ENCODE measurements at places on chromosomes 7 and 10.

DNA sequence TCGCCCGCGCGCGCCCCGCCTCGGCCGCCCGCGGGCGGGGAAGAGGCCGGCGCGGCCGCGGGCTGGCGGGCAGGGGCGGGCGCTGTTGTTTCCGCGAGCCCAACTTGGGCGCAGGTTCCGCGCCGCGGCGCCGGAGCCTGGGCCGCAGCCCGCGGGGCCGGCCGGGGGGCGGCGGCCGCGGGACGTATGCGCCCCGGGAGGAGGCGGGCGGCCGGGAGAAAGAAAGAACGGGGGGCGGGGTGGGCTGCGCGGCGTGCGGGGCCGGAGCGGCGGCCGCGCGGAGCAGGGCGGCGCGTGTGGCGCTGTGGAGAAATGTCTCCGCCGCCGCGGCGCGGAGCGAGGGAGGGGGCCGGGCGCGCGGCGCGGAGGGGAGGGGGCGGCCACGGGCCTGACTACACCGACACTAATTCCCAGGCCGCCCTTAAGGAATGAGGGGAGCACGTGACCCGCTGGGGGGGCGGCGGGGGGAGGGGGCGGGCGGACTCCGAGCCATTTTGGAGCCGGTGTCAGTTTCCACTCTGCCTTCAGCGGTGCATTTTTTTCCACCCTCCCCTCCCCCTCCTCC lies at the start of gene BMI1:
BMI1 (plus strand) TSS at position 509 of the 565 bp plus-strand sequence. CDS start 5,351 bp downstream, outside the sequence.
- H3K4me3 ChIP-seq, result peak within 1 kb of the TSS; percentile 83
- H3K4me1 ChIP-seq, result peaks cover 25% of the 10 kb centered on the region
- peak within 1 kb of the TSS; percentile 33 for H3K27ac ChIP-seq
- no peaks in the 10 kb centered on the region for H3K36me3 ChIP-seq
- no peak for DNase-seq
- peaks cover 14% of the 10 kb centered on the region for H3K27me3 ChIP-seq

- no peak overlapping the region for H3K4me3 ChIP-seq
- H3K4me1 ChIP-seq, result no peaks in the 10 kb centered on the region
- no peaks in the 10 kb centered on the region for H3K27me3 ChIP-seq
- no peak for DNase-seq
- no peak overlapping the region for H3K27ac ChIP-seq
- no peaks in the 10 kb centered on the region for H3K36me3 ChIP-seq
Measured at GRCh38 chr10:127887541-127888415, 5.0 kb downstream of the CLRN3 start.

DNA sequence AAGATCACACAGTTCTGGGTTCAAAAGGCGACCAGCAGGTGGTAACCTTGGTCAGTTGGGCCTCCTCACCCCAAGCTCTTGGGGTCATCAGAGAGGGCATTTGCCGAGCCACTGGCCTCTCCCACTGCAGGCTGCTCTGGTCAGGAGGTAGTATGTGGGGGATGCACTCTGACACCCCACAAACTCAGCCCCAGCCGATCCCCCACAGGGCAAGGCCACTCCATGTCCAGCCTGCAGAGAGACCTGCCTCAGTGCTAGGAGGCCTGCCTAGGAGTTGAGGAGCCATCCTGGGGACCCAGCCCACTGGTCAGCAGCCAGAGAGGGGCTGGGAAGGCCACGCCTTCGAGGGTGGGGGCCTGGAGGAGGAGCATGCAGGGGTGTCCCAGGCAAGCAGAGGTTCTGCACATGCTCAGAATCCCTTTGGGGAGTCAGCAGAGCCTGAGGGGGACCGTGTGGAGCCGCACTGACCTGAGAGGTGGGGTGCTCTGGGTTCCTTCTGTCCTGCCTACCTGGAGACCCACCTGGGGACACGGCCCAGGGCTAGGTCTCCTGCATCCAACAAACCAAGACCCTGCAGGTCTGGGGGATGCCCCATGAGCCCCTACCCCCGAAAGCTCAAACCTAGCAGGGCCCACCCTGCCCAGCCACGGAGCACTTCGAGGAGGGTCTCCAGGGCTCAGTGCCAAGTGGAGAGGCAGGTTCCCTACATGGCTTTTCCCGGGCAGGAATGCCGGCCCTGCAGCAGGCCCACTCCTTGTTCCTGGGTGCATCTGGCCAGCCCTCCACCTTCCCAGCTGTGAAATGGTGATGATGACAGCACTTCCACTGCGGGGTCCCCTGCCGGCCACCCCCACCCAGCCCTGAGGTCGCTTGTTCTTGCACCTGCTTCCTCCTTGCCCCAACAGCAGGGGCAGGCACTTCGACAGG lies 58.5 kb downstream of the RASGEF1A start:
- H3K4me1 ChIP-seq, result no peaks in the 10 kb centered on the region
- H3K27me3 ChIP-seq, result no peaks in the 10 kb centered on the region
- no peaks in the 10 kb centered on the region for H3K36me3 ChIP-seq

GRCh38 chr7:69173341-69173740 lies 424.9 kb upstream of the AUTS2 start:
- H3K27me3 ChIP-seq, result no peaks in the 10 kb centered on the region
- H3K4me1 ChIP-seq, result no peaks in the 10 kb centered on the region
- H3K27ac ChIP-seq, result no peak overlapping the region
- no peaks in the 10 kb centered on the region for H3K36me3 ChIP-seq

DNA sequence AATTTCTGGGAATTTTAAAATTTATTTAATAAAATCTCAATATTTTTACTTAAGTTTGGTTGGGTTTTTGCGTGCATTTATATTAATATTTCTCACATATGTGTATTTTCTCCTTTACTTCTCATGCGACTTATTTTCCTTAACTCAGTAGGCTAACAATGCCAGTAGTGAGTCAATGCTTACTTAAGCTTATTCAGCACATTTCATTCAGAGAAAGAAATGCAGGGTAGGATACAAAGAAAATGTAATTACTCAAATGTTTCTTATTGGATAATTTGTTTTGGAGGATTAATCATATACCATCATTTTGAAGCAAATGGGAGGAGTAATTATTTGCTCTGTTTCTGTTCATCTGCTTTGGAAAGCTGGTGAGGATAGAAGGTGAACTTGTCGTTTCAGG lies 623.5 kb downstream of the POM121L12 start:
- no peaks in the 10 kb centered on the region for H3K27me3 ChIP-seq
- H3K36me3 ChIP-seq, result no peaks in the 10 kb centered on the region
- no peaks in the 10 kb centered on the region for H3K4me1 ChIP-seq
- DNase-seq, result no peak
- H3K27ac ChIP-seq, result no peak overlapping the region

DNA sequence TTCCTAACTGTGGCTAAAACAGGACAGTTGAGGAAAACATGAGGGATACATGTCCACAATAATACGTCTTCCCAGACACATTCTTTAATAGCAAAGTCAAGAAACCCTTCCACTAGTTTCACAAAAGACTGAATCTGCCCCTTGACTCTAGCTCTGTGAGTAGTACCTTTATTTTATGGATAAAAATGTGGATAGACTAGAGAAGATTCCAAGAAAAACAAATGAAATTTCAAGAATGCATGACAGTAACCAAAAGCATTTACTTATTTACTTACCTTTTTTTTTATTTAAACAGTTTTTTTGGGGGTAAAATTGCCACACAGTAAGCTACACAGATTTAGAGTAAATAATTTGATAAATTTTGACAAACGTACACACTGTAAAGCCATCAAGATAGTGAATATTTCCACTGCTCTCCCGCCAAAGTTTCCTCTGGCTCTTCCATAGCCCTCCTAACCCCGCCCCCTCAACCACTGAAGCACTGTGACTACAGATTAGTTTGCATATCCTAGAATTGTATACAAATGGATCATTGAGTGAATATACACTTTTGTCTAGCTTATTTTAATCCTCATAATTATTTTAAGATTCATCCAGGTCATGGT lies 420.4 kb upstream of the ZMIZ1 start:
- no peaks in the 10 kb centered on the region for H3K4me1 ChIP-seq
- no peaks in the 10 kb centered on the region for H3K27me3 ChIP-seq
- H3K27ac ChIP-seq, result no peak overlapping the region
- no peak for DNase-seq
- no peaks in the 10 kb centered on the region for H3K36me3 ChIP-seq

DNA sequence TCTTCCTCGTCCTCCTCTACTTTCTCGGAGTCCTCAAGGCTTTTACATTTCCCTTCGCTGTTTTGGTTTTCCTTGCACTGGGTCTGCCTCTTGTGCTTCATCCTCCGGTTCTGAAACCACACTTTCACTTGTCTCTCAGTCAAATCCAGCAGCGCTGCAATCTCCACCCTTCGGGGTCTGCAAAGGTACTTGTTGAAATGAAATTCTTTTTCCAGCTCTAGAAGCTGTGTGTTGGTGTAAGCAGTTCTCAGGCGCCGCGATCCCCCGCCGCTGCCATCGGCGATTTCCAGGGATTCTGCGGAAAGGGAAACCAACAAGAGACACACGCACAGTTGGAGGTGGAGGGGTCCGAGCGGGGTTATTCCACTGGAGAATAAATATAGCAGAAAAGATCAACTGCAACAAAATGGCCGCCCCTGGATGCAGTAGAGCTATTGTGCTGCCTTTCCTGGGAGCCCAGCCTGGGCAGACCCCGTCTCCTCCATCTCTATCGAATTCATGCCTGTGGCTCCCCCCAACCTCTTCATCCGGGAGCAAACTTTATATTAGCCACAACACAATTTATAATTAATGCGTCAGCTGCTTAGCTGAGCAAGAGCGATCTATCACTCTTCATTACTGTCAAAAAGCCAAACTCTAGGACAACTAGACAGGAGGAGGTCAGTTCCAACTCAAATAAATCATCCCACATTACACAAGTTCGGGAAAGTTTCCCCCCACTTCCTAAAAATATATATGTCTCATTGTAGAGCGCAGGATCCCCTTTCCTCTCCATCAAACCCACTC lies 1.1 kb downstream of the HOXA2 start:
- H3K4me3 ChIP-seq, result no peak overlapping the region
- no peaks in the 10 kb centered on the region for H3K36me3 ChIP-seq
- peaks cover 4% of the 10 kb centered on the region for H3K27me3 ChIP-seq
- H3K27ac ChIP-seq, result no peak overlapping the region
- DNase-seq, result no peak

DNA sequence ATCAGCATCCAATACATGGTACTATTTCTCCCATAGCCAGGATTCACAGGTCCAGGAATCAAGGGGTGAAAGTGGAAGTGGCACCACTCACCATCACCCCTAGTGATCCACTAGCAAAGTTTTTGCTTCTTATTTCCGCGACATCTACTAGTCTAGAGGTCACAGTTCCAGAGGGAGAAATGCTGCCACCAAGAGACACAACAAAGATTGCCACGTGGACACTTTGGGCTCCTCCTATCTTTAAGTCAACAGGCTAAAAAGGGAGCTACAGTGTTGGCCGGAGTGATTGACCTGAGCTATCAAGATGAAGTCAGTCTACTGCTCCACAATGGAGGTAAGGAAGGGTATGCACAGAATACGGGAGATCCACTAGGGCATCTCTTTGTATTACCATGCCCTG lies 178.2 kb downstream of the AKR1D1 start:
- no peak for DNase-seq
- H3K4me1 ChIP-seq, result no peaks in the 10 kb centered on the region
- H3K36me3 ChIP-seq, result no peaks in the 10 kb centered on the region
- H3K27me3 ChIP-seq, result no peaks in the 10 kb centered on the region
- H3K4me3 ChIP-seq, result no peak overlapping the region

- no peak overlapping the region for H3K27ac ChIP-seq
- H3K4me1 ChIP-seq, result no peaks in the 10 kb centered on the region
- H3K4me3 ChIP-seq, result no peak overlapping the region
- no peak for DNase-seq
Measured at GRCh38 chr7:74043523-74043951, 15.6 kb downstream of the ELN start.

- H3K36me3 ChIP-seq, result no peaks in the 10 kb centered on the region
- no peak overlapping the region for H3K27ac ChIP-seq
- no peak overlapping the region for H3K4me3 ChIP-seq
- no peaks in the 10 kb centered on the region for H3K4me1 ChIP-seq
- no peak for DNase-seq
Measured at GRCh38 chr7:66939325-66939724, 18.3 kb downstream of the TMEM248 start.

DNA sequence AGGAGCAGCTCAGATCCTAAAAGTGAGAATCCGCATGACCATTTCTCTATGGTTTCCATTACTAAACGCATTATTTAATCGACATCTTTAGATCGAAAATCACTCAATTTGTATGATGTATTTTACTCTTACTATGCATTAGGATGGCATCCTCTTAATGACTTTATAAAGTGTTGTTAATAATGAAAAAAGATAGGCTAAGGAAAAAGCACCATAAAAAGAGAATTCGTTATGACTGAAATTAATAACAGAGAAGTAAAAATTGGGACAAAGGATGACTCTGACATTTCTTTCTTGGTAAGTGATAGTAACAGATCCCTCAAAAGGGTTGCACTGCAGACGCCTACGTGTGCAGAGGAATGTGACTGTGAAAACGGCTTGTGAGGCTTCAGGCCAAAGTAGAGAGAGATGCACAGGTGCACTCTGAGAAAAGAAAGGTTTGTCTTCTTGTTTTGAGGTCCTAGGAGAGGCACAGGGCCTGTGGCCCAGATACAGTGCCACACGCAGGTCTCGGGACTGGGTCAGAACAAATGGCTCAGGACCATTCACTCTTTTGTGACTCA lies 23.0 kb upstream of the RBM33 start:
- no peaks in the 10 kb centered on the region for H3K36me3 ChIP-seq
- H3K27ac ChIP-seq, result no peak overlapping the region
- no peak overlapping the region for H3K4me3 ChIP-seq

DNA sequence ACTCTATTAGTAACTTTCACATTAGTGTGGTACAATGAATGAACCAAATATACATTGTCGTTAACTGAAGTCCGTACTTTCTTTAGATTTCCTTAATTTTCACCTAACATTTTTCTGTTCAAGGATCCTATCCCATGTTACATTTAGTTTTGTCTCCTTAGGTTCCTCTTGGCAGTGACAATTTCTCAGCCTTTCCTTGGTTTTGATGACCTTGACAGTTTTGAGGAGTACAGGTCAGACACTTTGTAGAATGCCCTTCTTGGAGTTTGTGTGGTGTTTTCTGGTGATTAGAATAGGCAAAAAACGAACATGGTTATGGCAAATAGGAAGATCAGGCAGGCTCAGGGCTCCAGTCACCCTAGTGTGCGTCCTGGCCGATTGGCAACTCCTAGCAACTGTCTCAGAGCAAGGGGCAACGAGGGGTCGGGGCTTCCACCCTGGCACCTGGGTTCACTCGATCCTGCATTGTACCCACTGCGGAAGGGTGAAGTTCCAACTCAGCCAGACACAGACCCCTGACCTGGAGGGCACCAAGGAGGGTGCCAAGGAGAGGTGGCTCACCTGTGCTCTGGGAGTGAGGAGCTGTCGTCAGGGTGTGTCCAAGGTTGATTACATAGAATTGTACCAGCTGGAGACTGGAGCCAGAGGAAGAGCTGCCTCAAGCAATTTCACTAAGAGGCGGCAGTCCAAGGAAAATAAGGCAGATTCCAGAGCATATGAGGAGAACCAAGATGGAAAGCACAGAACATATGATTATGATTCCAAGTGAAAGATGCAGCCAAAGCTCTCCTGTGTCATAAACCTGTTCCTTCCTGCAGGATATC lies 37.5 kb downstream of the PAPSS2 start:
- H3K27me3 ChIP-seq, result no peaks in the 10 kb centered on the region
- H3K4me3 ChIP-seq, result no peak overlapping the region
- H3K4me1 ChIP-seq, result no peaks in the 10 kb centered on the region

GRCh38 chr10:97034958-97035769 lies 150.6 kb downstream of the SLIT1 start:
- no peaks in the 10 kb centered on the region for H3K27me3 ChIP-seq
- no peak overlapping the region for H3K4me3 ChIP-seq
- H3K36me3 ChIP-seq, result no peaks in the 10 kb centered on the region
- H3K27ac ChIP-seq, result no peak overlapping the region
- DNase-seq, result no peak
